ENCODE measurements at places on chromosomes 16 and 17. TPM values are rescaled to one million over a fixed set of nuclear protein-coding genes. Genes with fewer than 3 reads are reported as not detected.

OSGIN1 gene
- 4.1 TPM for total RNA-seq

PIMREG gene
- 1.4 TPM for total RNA-seq

KRTAP3-1 gene
- not detected for total RNA-seq

KRTAP4-4 gene
- not detected for total RNA-seq

DNA sequence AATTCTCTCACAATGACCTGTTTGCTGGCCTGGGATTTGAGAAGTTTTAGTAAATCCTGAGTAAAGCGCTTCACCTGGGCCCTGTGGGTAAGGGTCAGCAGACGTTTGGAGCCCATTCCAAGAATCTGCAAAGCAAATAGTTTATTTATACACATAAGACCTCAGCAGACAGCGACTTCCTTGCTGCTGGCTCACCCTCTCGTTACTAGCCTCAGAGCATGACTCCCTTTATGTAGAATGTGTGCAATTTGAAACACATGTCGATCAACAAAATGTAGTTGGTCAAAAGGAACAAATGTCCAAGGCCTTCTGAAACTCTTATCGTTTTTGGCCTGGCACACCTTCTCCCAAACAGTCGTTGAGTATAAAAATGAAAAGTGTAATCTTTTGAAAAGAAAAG lies 31.3 kb downstream of the MARF1 start:
- peaks cover 82% of the 10 kb centered on the region for H3K36me3 ChIP-seq
- H3K4me3 ChIP-seq = no peak overlapping the region
- H3K27me3 ChIP-seq = no peaks in the 10 kb centered on the region
- no peaks in the 10 kb centered on the region for H3K4me1 ChIP-seq
- DNase-seq = no peak
- H3K27ac ChIP-seq = no peak overlapping the region

DNA sequence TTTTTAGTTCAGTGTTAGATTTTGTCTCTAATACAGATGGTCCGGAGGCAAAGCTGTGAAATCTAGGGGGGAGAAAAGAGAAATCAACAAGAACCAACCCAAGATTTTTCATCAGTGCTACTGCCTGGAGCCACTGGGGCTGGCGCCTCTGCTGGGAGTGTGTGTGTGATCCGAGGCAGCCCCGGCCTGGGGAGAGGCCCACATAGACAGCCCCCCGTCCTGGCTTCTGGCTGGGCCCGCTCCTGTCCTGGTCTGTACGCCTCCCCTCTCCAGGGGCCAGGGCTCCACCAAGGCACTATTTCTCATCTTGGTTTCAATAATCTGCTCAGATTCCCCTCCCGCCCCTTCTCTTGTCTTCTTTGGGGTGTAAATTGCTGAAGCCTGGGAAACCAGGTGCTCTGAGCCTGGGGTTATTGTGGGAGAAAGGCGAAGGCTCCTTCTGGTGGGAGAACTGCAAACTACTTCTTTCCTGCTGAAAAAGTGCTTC lies 7.8 kb downstream of the BAHCC1 start:
- H3K36me3 ChIP-seq = no peaks in the 10 kb centered on the region
- H3K27ac ChIP-seq = no peak overlapping the region
- peaks cover 26% of the 10 kb centered on the region for H3K4me1 ChIP-seq
- no peak overlapping the region for H3K4me3 ChIP-seq
- DNase-seq = no peak

GRCh38 chr16:49663081-49664065 lies 192.5 kb downstream of the ZNF423 start:
- no peak overlapping the region for H3K4me3 ChIP-seq
- no peaks in the 10 kb centered on the region for H3K27me3 ChIP-seq
- H3K36me3 ChIP-seq = no peaks in the 10 kb centered on the region
- no peak for DNase-seq
- H3K27ac ChIP-seq = no peak overlapping the region

DNA sequence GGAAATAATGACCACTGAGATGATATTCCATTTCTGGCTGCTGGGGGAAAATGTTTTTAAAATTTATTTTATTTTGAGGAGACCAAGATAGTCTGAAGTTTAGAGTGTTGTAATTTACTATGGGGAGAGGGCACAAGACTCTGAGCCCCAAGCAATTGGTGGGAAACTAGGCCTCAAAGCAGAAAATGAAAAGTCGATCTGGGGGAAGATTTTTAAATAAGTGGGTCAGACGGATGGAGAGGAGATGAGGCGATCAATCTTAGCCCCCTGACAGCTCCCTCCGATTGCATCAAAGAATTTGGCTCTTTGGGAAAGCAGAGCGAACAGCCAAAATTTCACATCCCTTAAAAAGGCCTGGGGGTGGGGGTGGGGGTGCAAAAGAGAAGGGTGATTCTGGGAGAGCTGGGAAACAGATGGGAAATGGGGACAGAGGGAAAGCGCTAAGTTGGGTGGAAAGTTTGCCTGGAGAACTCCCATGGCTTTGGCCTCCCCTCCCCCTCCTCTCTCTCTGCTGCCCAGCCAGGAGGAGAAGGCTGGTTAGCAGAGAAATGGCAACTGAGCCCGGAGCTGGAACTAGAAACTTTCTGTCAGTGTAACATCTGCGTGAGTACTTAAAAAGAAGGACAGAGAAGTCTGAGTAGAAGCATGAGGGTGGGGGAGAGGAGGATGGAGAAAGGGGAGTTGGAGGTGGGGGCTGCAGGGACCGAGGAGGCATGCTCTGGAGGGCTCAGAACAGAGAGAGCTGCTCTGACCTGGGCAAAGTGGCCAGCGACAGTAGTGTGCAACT lies 1.4 kb upstream of the HOXB2 start:
- H3K4me1 ChIP-seq = peaks cover 55% of the 10 kb centered on the region
- H3K4me3 ChIP-seq = no peak overlapping the region
- H3K27ac ChIP-seq = peak overlapping the region; percentile 37
- no peaks in the 10 kb centered on the region for H3K27me3 ChIP-seq
- peaks cover 2% of the 10 kb centered on the region for H3K36me3 ChIP-seq
- no peak for DNase-seq

DNA sequence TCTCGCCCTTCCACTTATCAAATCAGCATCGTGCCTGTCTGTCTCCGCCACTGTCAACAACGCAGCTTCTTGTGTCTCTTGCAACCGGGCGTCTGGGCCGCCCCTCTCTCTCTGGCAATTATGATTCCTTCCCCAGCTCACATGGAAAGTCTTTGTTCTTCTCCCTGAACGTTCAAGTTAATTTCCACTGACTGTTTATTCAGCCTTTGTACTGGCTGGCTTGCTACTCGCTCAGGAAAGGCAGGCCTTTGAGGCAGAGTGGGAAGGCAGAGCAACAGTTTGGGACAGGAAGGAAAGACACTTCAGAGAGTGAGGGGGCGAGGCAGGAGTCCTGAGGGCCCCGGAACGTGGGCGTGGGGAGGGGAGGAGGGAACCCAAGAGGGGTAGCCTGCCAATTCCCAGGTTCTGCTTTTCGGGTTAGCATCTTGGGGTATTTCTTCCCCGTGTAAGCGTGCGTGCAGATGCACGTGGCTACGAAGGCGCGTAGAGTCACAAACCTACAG lies 50.8 kb downstream of the AKAP1 start:
- H3K36me3 ChIP-seq = no peaks in the 10 kb centered on the region
- no peaks in the 10 kb centered on the region for H3K27me3 ChIP-seq
- no peak overlapping the region for H3K27ac ChIP-seq
- no peak overlapping the region for H3K4me3 ChIP-seq

GRCh38 chr16:19898924-19899604 lies 14.4 kb upstream of the GPRC5B start:
- no peaks in the 10 kb centered on the region for H3K27me3 ChIP-seq
- no peak overlapping the region for H3K4me3 ChIP-seq
- H3K36me3 ChIP-seq = no peaks in the 10 kb centered on the region
